Heart right ventricle (tissue), 16 donors: ENCODE measurements at places on chromosomes 13 and 19. TPM values are rescaled to one million over a fixed set of nuclear protein-coding genes. Genes with fewer than 3 reads are reported as not detected.
A peak's percentile ranks its signal among the peaks of the same experiment; 100 is the strongest.

GRCh38 chr19:55581145-55581822 is 636 bp upstream of the ZNF579 start:
- DNase-seq, result no peak

DNA sequence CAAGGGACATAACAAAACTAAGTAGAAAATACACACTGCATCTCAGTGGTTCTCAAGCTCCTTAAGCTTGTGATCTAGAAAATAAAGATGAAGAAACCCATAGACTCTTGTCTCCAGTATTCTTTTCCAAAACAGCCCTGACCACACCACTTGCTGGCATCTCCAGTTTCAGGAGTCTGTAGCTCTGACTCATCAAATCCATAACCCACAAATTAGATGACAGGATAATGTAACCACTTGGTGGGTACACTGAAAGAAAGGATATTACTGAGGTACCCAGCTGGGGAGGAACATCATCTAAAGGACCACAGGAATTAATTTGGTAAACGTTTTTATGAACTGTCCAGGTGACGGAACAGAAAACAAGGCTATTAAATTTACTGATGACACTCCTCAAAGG is 214.7 kb downstream of the VWA8 start:
- DNase-seq, result no peak

DNA sequence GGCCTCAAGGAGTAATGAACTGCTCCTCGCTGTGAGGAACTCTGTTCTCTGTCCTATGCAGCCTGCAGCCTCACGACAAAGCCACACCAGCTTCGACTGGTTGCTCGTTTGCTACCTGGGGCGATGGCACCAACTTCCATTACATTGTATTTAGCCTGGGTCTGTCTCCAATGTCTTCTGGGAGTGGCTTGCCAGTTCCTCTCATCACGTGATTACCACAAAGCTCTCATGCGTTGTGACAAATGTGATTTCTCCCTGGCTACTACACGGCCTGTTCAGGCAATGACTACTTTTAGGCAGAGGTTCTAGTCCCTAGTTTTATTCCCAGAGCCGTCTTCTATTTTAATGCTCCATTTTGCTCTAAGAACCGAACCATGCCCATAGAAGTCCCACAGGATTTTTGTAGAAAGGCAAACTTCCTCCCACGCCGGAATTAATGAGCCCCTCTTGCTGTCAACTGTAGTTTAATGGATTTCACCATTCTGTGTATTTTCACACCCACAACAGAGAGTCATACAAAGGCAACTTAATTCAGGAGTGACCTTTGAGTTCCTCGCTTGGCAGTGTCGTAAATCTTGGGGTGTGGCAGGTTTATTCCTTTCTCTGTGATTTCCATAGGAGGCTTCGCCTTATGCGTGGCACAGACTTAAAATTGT is 351.9 kb downstream of the EFNB2 start:
- DNase-seq, result no peak

- peak; percentile 43 for DNase-seq
Observed at GRCh38 chr19:46860846-46861690, at the start of gene ARHGAP35. Gene ARHGAP35 (plus strand): TSS chr19:46860997. CDS start chr19:46918676, 57,679 bp downstream.

DNA sequence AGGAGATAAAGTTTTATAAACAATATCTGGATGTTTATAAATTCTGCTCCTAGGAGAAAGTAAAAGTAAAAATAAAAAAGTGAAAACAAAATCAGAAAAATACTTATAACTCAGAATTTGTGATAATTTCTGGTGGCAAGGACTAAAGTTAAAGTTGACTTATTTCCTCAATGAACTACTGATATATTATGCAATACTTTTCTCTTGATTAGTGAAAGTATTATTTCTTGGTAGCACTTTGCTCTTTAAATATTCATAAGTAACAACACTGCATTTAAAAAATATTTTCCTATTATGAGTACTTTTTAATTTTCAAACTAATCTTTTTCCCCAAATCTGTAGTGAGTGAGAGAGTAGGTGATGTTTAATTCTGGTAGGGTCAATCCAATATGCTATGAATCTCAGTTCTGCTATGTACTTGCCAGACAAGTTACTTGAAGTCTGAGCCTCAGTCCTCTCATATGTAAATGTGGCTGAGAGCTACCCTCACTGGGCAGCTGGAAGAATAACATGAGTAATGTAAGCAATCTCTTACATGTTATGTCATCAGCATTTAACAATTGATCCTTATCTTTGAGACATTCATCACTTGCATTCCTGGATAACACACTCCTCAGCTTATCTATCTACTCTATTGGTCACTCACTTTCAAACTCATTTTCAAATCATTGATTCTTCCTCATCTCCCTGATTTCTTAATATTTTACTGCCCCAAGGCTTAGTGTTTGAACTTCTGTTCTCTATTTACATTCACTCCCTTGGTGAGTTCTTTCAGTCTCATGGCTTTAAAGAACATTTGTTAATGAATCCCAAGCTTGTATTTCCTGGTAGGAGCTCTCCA is 239.0 kb downstream of the RGCC start:
- no peak for DNase-seq

- DNase-seq, result no peak
Observed at GRCh38 chr19:55705972-55706371, 30.9 kb downstream of the EPN1 start.

- DNase-seq, result peak; percentile 26
Observed at GRCh38 chr13:100544866-100545683, 43.5 kb downstream of the GGACT start.

DNA sequence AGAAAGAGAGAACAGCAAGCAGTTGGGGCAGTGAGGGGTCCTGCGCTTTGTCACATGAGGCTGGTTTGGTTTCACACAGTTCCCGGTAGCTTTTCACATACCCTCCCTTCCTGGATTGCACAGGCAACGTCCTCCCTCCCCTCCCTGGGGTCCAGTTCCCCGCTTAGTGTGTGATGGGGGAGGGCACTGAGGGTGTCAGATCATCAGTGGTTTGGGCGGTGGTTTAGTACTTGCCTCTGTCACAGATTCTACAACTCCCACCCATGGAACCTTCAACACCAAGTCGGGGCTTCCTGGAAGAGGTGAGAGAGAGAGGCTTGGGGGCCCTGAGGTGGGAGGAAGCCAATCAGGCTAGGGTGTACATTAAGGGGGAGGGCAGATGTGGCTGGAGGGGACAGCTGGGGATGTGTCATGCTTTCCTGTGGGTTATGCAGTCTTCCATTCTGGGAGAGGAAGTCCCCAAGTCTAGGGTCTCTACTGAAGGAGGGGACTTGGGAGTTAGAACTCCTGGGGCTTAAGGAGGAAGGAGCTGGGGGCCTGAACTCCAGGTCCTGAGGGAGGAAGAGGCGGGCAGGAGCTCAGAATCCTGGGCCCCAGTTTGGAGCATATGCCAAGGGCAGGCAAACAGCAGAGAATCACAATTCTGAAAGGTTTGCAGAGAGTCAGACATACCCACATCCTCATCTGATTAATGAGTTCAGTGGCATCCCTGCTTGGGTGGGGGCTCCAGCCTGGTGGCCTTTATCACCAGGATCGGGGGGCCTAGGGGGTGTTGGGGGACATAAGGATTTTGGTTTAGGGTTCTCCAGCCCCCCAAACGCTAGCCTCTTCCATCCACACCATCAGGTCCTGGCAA is at the start of gene NKG7:
NKG7 (minus strand) TSS at position 6 of the 856 bp plus-strand sequence. CDS start 119 bp downstream, outside the sequence.
- DNase-seq, result no peak

GRCh38 chr13:109211616-109212015 is 574.8 kb downstream of the IRS2 start:
- no peak for DNase-seq

DNA sequence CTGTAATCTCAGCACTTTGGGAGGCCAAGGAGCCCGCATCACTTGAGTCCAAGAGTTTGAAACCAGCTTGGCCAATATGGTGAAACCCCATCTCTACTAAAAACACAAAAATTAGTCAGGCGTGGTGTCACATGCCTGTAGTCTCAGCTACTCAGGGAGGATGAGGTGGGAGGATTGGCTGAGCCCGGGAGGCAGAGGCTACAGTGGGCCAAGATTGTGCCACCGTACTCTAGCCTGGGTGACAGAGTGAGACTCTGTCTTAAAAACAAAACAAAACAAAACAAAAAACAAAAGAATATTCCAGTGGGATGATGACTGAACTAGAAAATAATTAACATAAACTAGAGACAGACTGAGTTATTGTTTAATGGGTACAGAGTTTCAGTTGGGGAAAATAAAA is 81.7 kb upstream of the ABCC4 start:
- no peak for DNase-seq

GRCh38 chr13:43307921-43308433 is 284.6 kb downstream of the DNAJC15 start:
- DNase-seq, result peak; percentile 80

DNA sequence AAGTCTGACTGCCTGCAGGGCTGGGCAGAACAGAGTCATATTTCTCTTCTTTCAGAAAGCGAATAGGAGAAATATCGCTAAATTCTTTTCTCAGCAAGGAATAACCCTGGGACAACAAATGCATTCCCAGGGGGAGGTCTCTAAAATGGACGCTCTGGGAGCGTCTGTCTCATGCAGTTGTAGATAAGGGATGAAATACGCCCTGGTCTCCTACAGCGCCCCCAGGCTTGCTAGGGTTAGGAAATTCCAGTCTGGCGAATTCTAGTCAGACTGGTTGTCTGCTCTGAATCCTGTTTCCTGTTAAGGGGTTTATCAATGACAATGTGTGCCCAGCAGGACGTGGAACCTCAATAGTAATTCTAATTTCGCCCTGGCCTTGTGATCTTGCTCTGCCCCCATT is 1214.1 kb downstream of the DIAPH3 start:
- DNase-seq, result no peak

GSX1 gene
- polyA plus RNA-seq, result not detected

ZNF610 gene
- 2.9 TPM for polyA plus RNA-seq

ZNF528 gene
- 5.4 TPM for polyA plus RNA-seq

SPACA4 gene
- not detected for polyA plus RNA-seq

AP3D1 gene
- 95.1 TPM for polyA plus RNA-seq
